ENCODE measurements at places on chromosomes 4 and X.

- no peak for DNase-seq
Measured at GRCh38 chr4:38979081-38979480, 53.1 kb downstream of the TMEM156 start.

GRCh38 chr4:132502096-132502552 is 647.0 kb upstream of the PCDH10 start:
- DNase-seq, result no peak

DNA sequence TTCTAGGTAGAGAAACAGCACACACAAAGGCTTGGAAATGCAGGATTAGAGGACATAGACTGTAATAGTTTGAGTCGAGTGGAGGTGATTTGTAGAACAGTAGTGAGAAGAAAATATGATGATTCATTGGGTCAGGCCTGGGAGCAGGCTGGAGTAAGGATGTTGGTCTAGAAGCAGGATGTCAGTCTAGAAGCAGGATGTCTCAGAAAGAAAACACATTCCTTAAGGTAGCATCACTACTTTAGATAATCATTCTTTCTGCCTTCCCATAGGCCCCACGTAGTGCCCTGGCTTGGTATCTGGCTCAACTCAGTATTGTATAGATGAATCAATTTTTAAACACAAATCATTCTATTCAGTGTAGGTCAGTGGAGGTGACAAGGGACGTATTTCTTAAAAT is 11.2 kb upstream of the DACH2 start:
- no peak for DNase-seq

DNA sequence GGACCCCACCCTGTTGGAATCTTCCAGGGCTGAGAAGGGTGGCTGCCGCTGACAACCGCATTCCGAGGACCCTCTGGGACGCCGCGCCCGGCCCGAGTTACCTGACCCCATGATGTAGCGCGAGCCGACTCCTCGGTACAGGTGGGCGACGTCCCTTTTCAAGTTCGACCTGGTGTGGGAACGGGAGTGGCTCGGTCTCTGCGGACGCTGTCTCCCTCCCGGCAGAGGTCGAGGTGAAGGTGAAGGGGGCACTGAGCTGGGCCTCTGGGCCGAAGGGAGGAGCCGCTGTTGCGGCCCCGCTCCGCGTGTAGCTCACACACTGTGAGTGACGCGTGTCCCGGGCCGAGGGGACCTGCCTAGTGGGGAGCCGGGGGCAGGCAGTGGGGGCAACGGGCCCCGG is 4.5 kb downstream of the GTPBP6 start:
- DNase-seq, result no peak

GRCh38 chrX:154661899-154662298 is 8.5 kb upstream of the CTAG2 start:
- no peak for DNase-seq

GRCh38 chrX:24542756-24543155 is 77.7 kb downstream of the PDK3 start:
- no peak for DNase-seq

GRCh38 chr4:80811406-80811805 is 219.1 kb upstream of the BMP3 start:
- DNase-seq, result no peak

GRCh38 chrX:38973322-38973721 is 172.1 kb downstream of the MID1IP1 start:
- no peak for DNase-seq

GRCh38 chr4:153988492-153989363 is 199.8 kb upstream of the SFRP2 start:
- no peak for DNase-seq

GRCh38 chr4:39085891-39086290 is 23.9 kb downstream of the KLHL5 start:
- no peak for DNase-seq

GRCh38 chr4:30924495-30924894 is 204.3 kb downstream of the PCDH7 start:
- no peak for DNase-seq

DNA sequence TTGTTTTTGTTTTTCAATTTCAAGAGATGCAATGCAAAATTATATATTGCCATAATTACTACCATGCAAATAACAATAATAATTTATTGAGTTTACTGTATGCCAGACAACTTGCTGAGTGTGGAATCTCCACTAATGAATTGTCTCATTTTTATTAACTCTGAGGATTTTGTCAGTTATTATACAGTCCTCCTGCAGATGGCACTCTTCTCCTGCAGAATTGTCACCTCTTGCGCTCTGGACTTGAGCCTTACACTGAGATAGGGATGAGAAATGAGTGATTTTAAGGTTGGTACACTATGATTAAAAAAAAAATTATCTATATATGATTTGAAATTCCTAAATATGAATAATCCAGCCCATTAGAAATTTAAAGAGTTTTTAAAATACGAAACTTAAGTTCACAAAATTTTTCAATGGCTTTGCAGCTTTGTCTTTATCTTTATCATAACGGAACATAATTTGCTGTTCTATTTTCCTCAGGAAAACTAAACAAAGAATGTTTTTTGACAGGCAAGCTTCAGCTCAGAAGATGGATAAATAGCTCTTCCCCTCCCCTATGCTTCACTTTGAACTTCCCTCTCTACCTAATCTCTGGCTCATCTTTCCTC is 12.7 kb upstream of the PAQR3 start:
- DNase-seq, result peak; percentile 25

All from activated T-cell treated with anti-CD3 and anti-CD28 coated beads for 4 hours (primary cell).